Dorsolateral prefrontal cortex (tissue), 122 donors: ENCODE measurements at places on chromosomes 7 and 10.

DNA sequence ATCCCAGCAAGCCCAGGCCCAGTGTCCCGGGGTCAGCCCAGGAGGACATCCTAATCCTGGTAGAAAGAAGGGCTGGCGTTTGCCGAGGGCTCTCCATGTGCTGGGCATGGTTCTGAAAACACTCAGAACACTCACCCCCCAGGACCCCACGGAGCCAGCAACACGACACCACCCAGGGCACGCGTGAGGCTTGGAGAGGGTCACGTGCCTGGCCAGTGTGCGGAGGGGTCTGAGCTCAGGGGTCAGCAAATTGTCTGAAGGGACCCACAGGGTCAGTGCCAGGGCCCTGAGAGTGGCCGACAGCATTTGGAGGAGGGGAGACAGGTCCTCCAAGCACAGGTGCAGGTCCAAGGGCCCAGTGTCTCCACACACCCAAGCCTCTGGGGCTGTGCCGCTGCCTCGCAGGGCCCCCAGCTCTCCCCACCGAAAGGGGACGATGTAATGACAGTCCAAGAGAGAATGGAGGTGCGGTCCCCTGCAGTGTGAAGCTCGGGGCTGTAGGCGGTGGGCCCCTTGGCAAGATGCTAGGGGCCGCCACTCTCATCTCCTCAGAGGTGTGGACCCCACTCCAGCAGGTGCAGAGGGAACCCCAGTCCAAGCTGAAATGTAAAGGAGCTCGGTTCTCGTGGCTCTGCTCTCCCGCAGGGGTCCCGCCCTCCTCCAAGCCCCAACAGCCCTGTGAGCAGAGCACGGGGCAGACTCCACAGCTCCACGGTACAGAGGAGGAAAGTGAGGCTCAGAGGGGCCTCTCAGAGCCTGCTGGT, 7.8 kb downstream of the FOXL3 start:
- DNase-seq = no peak

DNA sequence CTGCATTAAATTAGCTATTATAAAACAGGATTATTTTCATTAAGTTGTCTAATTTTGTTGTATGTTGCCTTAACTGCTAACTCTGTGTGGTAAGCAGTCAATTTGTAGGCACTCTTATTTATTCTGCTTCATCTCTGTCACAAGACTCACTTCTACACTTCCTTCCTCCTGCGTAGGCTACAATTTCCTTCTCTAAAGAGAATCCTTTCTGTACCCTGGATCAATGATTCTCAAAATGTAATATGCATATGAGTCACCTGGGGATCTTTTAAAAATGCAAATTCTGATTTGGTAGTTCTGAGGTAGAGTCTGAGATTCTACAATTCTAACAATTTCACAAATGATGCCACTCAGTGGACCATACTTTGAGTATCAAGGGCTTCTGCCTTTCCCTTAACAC, 4.4 kb upstream of the UBE2D1 start:
- DNase-seq = no peak

GRCh38 chr7:74253835-74254128, 417 bp downstream of the RFC2 start:
- peak; percentile 34 for DNase-seq

DNA sequence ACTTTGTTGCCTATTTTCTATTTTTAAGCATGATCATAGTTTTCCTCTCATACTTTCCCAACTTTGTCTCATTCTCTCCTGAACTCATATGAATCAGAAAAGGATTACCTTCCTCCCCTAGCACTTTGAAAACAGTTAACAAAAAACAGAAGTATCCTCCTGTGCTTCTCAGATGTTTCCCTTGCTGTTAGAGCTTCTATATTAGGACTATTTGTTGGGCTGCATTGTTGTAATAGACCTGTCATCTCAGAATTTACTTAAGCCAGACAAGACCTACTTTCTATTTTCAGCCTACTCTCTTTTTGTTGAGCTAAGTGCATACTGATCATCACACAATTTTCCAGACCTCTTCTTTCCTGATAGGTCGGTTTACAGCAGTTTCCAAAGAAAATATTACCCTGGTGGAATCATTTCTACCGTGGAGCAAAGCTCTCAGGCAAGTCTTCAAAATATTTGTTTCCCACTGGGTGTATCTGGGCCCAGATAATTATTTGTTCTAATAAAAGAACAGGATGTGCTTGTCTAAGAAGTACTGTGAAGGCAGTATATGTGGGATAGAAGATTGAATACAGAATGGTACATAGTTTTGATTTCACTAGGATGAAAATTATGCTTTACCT, 411.9 kb upstream of the KLF6 start:
- DNase-seq = no peak

GRCh38 chr7:127654404-127655394, 2.7 kb downstream of the SND1 start:
- no peak for DNase-seq

DNA sequence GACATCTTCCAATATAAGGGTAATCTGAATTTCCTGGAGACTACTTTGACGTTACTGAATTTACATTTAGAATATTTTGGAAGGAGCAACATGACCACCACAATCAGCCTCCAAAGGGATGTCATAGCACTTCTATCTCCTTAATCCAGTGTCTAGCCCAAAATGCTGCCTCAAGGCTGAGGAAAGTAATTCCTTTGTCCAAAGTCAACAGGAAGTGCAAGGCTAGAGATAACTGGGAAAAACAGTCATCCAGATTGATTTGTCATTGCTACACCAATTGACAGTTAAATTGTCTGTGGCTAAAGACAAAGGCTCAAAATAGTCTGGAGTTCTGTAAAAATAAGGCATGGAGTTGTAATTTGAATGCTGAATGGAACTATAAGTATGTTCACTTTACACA, 3.9 kb upstream of the TFPI2 start:
- no peak for DNase-seq

DNA sequence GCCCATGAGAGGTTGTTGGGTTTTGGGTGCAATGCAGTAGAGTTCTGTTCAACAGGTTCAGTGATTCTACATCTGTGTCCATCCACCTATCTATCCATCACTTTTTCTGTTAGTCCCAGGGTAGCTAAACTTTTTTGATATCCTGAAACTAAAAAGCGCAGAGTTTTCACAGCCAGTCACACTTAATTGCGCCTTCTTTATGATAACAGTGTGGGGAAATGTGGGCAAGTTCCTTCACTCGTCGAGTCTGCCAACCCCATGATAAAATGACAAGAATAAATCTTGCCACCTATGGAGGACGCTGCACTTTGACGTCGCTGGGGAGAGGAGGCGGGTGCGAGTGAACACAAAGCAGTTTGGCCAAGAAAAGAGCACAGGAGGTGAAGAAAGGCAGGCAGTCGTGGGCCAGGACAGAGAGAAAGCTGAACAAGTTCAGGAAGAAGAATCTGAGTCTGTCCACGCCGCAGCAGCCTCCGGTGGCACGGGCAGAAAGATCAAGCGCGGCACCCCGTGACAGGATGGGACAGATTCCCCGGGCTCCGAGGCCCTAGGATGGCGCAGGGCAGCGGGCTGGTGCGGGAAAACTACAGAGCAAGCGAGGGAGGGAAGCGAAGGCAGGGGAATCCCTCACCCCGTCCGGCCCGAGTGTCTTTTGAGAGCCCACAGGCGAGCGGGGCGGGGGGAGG, 9.2 kb downstream of the SP8 start:
- DNase-seq = no peak

GRCh38 chr10:33897291-33897752, 562.9 kb upstream of the NRP1 start:
- DNase-seq = no peak

DNA sequence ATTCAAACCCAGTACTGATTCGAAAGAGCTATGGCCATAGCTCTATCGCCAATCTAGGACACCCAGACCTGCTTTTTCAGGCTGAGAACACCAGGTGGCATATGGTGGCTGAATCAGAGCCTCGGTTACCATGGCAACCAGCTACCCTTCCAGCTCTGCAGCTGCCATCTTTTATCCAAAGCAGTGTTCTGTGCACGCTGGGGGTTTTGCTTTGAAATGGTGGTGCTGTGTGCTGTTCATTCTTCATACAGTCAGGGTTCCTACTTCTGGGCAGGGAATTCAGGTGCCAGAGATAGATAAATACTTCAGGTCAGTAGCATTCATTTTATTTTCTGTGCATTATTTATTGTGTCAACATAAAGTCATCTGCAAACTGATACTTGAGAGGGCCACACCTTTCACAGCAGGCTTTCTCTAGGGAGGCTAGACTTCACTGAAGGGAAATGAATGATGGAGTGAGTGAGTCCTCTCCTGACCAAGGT, 85.4 kb downstream of the AKR1D1 start:
- DNase-seq = peak; percentile 82

- DNase-seq = no peak
Measured at GRCh38 chr10:32004161-32004591, 52.0 kb downstream of the KIF5B start.

DNA sequence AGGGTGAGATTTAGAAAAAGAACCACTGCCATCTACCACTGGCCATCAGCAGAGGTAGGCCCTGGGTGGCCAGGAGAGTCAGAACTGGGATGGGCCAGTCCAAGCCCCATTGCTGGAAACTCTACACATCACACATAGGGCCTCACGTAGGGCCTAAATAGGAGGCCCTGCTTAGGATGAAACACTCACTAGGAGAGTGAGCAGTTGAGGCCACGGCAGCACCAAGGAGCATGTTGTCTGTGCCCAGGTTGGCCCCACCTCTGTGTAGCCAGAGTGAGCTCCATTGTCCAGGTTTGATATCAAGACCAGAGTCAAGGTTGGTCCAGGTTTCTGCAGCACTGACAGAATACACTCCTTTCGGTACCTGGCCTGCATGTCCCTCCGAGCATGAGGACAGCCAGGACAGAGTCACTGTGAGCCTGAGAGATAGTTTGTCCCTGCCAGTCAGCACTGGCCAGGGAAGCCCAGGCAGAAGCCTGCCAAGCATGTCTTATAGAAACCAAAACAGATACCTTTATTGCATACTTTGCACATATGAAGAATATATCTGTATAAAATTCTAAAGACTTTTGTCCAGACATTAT, 77.9 kb upstream of the CAMK2B start:
- no peak for DNase-seq

- no peak for DNase-seq
Measured at GRCh38 chr7:82209179-82209747, 234.3 kb downstream of the CACNA2D1 start.

- no peak for DNase-seq
Measured at GRCh38 chr7:101399759-101400158, 37.1 kb downstream of the COL26A1 start.

DNA sequence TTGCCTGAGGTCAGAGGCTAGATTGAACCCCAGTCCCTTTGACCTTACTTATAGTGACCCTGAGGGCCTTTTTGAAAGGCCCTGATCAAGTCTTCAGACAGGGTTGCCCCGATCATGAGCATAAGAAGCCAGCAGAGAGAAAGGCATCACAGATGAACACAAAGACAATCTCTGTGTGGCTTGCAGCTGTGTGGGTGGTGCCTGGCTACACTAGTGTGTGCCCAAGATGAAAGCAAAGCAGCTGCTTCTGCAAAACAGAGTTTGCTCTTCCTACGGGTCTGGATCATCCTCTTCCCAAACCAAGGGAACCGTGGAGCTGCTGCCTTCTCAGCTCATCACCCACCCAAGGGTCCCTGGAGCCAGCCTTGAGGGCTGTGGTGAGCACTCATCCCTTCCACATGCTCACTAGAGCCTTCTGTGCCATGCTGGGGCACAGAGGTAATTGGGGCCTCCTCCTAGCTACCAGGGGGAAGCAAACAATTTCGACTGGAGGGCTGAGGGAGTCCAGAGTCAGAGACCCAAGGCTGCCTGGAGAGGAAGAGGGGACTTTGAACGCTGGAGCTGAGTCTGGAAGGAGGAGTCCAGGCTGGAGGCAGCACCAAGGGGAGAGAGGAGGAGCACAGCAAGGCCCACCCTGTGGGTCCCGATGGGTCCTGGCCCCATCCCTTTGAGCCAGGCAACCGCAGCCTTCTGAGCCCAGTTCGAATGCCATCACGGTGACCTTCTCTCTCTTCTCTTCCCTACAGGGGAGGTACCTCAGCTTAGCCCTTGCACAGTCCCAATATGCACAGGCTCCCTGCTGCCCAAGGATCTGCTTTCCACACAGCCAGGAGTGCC, 42.3 kb downstream of the ANTXRL start:
- peak; percentile 91 for DNase-seq

DNA sequence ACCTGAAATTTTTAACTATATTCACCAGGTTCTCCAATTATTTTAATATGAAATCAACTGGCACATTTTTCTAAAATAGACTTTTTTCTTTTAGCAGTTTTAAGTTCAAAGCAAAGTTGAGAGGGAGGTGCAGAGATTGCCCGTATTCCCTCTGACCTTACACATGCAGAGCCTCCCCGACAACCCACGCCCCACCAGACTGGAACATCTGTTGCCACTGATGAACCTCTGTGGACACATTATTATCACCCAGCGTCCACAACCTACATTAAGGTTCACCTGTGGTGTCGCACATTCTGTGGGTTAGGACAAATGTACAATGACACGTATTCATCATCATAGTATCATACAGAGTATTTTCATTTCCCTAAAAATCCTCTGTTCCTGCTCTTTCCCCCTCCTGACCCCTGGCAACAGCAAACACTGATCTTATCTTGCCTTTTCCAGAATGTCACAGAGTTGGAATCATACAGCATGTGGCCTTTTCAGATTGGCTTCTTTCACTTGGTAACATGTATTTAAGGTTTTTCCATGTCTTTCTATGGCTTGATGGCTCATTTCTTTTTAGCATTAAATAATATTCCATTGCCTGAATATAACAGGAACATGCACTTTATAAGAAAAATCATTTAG, 37.1 kb downstream of the COBL start:
- DNase-seq = no peak

GRCh38 chr10:78992333-78992732, 76.4 kb upstream of the ZMIZ1 start:
- DNase-seq = no peak

GRCh38 chr7:1269336-1269890, 36.7 kb downstream of the UNCX start:
- DNase-seq = no peak

DNA sequence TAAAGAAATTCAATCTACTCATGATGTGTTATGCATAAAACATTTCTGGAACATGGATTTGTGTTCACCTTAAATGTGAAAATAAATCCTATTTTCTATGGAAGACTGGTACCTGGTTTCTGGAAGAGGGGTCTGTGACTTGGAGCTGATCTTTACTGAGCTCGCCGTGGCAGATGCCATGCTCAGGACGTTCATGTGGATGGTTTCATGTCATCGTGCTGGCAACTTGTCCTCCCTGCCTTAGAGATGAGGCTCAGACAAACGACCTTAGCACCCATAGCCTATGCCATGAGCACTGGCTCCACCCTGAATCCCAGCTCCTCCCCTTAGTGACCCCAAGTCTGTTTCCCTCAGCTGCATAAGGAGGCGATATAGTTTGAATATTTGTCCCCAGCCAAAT, 7.3 kb downstream of the PPIF start:
- DNase-seq = no peak

GRCh38 chr10:30396698-30397097, 37.3 kb upstream of the MAP3K8 start:
- DNase-seq = no peak

DNA sequence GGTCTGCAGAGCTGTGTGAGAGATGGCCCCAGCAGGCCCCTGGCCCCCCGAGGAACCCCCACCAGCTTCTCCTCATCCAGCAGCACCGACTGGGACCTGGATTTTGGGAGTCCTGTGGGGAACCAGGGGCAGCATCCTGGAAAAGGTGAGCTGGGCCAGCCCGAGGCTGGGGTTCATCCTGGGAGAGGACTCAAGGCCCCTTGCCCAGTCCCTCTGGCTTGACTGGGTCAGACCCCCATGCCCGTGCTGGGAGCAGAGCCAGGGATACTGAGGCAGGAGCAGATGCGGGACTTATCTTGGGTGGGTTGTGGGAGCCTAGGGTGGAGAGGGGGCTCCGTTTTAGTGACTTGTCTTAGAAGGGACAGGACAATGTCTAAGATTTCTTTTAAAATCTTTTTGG, 47.5 kb downstream of the ZNF467 start:
- DNase-seq = no peak
